ENCODE measurements at places on chromosomes 2 and 18.

DNA sequence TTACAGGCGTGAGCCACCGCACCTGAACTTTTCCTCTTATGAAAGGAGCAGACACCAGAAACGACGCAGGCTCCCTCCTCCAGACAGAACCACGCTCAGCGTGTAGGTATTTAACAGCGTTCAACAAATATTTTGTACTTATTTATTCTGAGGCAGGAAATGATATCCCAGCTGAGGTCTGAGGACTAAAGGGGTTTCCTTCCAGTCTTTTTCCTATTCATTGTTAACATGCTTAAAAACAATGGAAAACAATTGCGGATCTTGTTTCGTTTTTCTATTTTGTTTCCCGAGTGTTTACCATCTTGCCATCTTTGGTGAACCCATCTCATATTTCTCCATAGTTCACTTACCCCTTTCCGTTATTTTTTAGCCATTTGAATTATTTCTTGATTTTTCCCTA is 43.7 kb upstream of the FOSL2 start:
- no peak for DNase-seq

DNA sequence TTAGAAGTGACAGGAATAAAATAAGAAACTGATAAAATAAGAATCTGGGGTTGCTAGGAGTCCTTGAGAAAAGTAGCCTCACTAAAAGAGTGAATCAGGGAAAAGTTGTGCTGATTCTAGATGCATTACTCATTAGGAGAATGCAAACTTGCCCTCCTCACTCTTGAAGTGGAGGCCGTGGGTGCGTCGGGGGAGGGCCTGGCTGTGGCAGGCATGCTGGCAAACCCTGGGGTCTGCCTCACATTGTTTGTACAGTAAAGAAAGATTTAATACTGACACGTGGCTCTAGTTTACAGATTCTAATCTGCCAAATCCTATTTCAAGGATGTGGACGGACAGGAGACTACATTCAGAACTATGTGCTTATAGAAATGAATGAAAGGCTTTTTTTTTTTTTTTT is 41.9 kb downstream of the TANC1 start:
- no peak for DNase-seq

GRCh38 chr2:39379643-39380524 is 57.2 kb downstream of the MAP4K3 start:
- DNase-seq, result peak; percentile 23

DNA sequence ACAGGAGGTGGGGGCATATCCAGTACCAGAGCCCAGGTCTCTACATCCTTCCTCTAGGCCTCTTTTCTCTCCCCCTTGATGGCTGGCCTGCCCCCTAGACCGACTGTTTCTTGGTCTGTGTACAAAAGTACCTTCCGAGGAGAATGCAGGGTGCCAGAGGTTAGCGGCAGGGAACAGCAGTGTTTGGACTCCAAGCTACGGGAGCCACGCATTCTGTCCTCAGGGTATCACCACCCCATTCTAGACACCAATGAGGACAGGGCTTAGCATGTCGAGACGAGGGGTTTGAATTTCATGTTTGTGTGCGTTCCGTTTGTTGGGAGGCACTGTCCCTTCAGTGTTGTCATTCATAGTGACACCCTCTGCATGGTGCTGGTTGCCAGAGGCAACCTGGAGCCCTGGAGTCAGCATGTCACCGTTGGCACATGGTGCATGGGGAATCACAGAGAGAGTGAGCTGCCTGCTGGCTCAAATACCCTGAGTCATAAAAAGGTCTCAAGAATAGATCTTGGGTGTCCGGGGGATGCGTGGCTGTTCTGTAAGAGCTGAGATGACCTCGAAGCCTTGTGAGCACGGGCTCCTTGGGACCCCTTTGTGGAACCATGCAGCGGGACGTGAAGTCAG is 57.2 kb upstream of the LDLRAD4 start:
- DNase-seq, result no peak

DNA sequence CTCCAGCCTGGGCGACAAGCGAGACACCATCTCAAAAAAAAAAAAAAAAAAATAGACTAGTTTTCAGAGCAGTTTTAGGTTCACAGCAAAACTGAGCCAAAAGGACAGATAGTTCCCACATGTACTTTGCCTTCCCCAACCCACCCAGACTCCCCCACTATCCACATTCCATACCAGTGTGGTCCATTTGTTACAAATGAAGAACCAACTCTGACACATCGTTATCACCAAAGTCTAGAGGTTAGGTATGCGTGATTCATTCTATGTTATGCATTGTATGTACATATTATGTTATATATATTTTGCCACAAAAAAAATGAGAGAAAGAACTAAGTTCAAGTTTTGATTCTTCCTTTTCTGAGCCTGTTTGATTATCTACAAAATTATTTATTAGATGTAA is 3.5 kb downstream of the DUSP11 start:
- DNase-seq, result no peak

Measured in AG04450 (cell line).